ENCODE measurements at places on chromosomes 6 and 20. TPM values are rescaled to one million over a fixed set of nuclear protein-coding genes. Genes with fewer than 3 reads are reported as not detected.

SLC22A2 gene
- not detected for total RNA-seq

CCN6 gene
- total RNA-seq: not detected

TBXT gene
- total RNA-seq: not detected

GRCh38 chr6:56093776-56094175 is 153.6 kb downstream of the COL21A1 start:
- DNase-seq: no peak

- no peak for DNase-seq
Observed at GRCh38 chr20:61502433-61502832, 250.4 kb downstream of the CDH4 start.

- peak; percentile 74 for DNase-seq
Observed at GRCh38 chr6:43668151-43669028, 19.2 kb downstream of the MRPS18A start.
